ENCODE measurements at places on chromosomes 11 and 22. TPM values are rescaled to one million over a fixed set of nuclear protein-coding genes. Genes with fewer than 3 reads are reported as not detected.

SSTR3 gene
- polyA plus RNA-seq = 1.2 TPM

OR2AT4 gene
- 0.05 TPM for polyA plus RNA-seq

MS4A15 gene
- not detected for polyA plus RNA-seq

ANKK1 gene
- 0.33 TPM for polyA plus RNA-seq

HPX gene
- polyA plus RNA-seq = 6.4 TPM

TRIM51 gene
- polyA plus RNA-seq = not detected

FUT4 gene
- polyA plus RNA-seq = 5.4 TPM

HBB gene
- polyA plus RNA-seq = 107 TPM

C11orf16 gene
- polyA plus RNA-seq = 1.1 TPM

GTF2H1 gene
- polyA plus RNA-seq = 58.7 TPM

TXN2 gene
- 142 TPM for polyA plus RNA-seq

BCO2 gene
- polyA plus RNA-seq = 7.0 TPM

MS4A3 gene
- polyA plus RNA-seq = 0.77 TPM

SLC25A18 gene
- 0.89 TPM for polyA plus RNA-seq

NXPE4 gene
- not detected for polyA plus RNA-seq

LRP4 gene
- polyA plus RNA-seq = 34.6 TPM

KRTAP5-2 gene
- polyA plus RNA-seq = not detected

CEND1 gene
- polyA plus RNA-seq = 0.64 TPM

DNA sequence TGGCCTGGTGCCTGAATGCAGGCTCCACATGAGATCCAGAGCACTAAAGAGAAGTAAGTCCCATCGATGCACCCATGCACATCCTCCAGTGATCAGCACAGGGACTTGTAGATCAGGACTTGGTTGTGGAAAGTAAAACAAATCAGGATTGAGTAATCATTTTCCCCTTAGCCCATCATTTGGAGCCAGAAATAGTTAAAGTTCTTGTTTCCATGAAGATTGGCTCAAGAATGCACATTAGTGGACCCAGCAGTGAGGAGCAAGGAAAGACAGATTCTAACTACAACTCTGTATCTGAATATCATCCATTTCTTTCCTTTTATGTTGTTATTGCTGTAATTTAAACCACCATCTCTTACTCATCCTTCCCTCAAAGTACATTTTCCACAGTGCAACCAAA lies 19.1 kb downstream of the CCDC83 start:
- DNase-seq = no peak

- DNase-seq = peak; percentile 81
Observed at GRCh38 chr11:130383344-130384211, 44.8 kb downstream of the ADAMTS8 start.

GRCh38 chr11:66068923-66069714 lies 953 bp upstream of the PACS1 start:
- DNase-seq = no peak

GRCh38 chr11:124762105-124762623 lies at the start of gene ESAM:
Gene ESAM (minus strand): TSS chr11:124762290. CDS start chr11:124762154, 136 bp downstream.
- no peak for DNase-seq

DNA sequence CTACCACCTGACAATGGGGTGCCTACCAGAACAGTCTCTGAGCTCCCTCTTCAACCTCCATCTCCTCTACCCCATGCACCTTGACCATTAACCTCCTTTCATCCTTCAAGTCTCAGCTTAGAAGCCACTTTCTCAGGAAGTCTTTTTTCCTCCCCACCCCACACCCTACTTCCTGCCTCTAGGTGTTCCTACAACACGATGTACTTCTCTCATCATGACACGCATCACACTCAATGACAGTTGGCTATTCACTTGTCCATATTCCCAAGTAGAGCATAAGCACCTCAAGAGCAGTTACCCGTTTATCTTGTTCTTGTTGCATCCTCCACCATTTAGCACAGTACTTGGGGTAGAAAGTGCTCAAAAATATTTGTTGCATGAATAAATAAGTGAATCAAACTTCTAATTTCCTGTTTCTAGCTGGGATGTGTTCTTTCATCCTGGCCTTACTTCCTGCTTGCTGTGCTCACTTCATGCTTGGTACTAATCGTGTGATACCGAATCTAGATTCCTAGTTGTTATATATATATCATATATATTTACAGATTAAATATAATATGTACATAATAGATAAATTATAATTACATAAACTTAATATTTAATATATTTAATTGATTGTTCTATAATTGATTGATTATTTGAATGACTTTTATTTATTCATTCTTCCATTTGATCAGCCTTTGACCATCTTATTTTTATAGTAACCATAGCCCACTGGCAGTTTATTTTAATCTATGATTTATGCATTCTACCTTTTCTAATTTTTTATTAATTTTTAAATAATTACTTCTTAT lies 177.5 kb upstream of the TMEM45B start:
- DNase-seq = no peak

DNA sequence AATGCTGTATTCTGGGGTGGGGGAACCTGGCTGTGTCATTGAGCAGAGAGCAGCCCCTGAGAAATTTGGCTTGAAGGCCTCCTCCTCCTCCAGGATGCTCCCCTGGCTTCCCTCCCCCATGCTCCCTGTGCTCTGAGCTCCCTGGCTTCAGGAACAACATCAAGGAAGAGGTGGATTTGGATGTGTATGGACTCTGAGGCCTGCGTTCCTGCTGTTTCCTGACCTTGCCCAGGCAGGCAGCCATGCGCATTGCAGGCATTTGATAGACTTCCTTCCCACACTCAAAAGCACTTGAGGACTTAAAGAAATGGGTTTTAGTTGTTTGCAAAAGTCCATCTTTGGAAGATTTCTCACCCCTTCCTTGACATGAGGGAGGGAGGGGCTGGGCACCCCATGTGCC lies 1317.1 kb downstream of the BRD1 start:
- DNase-seq = no peak

DNA sequence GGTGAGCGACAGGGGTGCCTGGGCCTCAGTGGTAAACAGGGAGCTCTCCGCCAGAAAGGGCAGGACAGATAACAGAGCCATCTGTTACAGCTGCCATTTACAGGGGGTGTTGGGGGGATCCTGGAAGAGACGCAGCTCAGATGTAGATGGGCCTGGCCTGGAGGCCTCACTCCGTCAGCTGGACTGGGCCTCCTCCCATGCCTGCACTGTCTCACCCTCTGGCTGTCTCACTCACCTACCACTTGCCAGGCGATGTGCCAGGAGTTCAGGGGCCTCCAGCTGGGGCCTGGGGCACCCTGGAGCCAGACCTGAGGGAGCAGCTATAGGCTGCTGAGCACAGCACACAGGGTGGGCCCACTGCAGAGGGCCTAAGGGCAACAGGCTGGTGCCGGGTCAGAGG lies 16.3 kb upstream of the SUSD2 start:
- DNase-seq = no peak

DNA sequence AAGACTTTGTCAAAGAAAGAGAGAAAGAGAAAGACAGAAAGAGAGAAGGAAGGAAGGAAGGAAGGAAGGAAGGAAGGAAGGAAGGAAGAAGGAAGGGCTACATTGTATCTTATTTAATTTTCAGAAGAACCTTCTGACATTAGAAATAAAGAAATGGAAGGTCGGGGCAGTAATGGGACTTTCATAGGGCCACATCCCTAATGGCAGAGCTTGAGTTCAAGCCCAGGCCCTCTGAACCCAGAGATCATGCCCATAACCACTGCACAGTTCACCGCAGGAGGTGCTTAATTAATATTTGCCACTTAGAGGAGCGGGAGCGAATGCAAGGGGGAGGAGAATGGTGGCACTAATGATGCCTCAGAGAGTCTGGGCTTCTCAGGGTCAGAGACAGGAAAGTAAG lies 233.3 kb downstream of the MN1 start:
- DNase-seq = no peak

DNA sequence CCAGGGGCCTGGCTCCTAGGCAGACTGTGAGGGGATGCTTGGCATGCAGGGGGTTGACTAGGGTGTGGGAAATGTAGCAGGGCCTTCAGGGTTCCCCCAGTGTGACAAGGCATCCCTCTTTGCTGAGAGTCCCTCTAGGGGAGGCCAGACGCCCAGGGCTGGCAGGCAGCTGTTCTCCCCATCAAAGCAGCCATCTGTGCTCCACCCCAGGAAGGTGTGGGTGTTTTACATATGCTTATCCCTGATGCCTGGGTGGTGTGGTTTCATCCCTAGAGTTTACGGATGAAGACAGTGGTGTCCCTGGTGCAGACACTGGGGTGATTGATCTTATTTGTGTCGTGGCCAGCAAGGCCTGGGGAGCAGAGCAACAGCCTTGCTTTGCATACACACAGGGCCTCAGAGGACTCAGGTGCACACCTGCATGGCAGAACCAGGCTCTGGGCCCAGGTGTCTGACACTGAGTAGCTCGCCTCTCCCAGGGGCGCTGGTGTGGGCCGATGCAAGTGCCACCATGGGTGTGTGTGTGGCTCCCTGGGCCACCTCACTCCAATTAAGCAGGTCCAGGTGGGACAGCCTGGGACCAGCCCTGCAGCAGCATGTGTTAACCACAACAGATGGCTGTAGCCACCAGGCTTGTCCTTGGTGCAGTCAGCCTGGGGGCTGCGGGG lies 74.2 kb downstream of the MED15 start:
- DNase-seq = no peak

GRCh38 chr22:45376009-45376408 lies 37.4 kb downstream of the SMC1B start:
- DNase-seq = no peak

GRCh38 chr22:31734512-31734911 lies 15.4 kb downstream of the PRR14L start:
- DNase-seq = no peak

DNA sequence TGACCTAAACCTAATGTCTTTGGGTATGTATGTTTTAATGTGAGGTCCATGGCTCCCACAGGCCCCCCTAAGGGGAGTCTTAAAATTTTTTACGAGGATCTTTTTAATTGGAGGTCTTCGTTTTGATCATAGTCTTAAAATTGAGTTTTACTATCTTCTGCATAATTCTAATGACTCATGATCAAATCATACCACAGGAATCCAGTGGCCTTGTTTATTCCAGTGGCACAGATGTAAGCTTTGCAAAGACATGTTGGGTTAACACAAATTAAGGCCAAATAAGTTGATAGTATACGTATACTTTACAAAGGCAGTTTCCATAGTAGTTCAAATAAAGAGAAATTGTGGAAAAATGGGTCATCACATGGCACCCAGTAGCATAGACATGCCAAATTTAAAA lies 33.9 kb upstream of the FJX1 start:
- no peak for DNase-seq

DNA sequence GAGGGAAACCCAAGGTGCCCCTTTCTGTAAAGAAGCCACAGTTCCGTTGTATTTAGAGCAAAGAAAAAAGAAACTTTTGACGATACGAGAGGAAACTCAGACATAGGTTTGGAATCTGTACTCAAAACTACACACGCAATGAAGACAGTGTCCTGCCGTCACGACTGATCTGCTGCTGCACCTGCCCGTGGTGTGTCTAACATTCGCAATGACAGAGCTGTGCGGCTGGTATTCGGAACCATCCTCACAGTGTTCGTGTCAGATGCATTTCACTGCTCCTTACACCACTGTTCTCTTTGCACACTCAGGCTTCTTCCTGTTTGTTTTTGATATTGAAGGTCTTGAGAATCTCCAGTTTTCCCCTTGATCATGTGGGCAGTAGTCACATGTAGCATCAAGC lies 84.8 kb downstream of the RTL6 start:
- no peak for DNase-seq

DNA sequence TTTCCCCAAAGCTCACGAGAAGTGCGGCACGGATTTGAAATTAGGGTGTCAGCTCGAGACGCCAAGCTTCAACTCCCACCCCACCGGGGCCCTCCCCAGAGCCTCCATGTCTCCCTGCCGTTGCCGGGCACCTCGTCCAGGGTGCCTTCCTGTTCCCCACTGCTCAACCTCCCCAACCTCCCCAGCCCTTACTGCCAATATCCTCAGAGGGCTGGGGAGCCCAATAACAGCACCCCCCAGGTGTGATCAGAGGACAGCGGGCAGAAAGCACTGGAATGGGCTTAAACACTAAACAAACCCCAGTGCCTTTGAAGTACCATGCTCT lies 1336.4 kb downstream of the TBC1D22A start:
- no peak for DNase-seq

DNA sequence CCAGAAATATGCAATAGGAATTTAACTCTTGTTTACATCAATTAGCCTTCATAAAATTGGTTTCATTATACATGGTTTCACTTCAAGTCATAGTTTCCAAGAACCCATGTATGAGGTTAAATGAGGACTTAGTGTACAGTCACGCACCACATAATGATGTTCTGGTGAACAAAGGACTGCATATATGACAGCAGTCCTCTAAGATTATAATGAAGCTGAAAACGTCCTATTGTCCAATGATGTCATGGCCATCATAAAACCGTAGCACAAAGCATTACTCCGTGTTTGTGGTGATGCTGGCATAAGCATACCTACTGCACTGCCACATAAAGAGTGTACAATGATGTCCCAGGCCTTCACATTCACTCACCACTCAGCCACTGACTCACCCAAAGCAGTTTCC lies 31.1 kb downstream of the SMCO4 start:
- DNase-seq = no peak

- DNase-seq = no peak
Observed at GRCh38 chr11:123407996-123408597, 22.0 kb upstream of the GRAMD1B start.

DNA sequence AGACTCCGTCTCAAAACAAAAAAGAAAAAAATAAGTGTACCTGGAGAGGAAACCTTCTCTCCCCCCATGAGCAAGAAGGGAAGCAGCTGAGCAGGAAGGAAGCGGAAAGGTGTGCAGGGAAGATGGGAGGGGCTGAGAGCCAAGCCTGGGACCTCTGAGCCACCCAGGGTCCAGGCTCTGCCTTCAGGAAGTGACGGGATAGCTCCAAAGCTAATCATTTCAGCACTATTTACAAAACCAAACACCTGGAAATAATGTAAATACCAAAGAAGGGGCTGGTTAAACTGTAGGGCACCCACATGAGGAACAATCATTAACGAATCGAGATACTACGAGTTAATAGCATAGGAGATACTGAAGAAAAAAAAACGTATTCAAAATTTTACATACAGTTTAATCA lies 27.9 kb downstream of the ARRB1 start:
- no peak for DNase-seq

- no peak for DNase-seq
Observed at GRCh38 chr11:23317816-23318215, 457.5 kb upstream of the CCDC179 start.

DNA sequence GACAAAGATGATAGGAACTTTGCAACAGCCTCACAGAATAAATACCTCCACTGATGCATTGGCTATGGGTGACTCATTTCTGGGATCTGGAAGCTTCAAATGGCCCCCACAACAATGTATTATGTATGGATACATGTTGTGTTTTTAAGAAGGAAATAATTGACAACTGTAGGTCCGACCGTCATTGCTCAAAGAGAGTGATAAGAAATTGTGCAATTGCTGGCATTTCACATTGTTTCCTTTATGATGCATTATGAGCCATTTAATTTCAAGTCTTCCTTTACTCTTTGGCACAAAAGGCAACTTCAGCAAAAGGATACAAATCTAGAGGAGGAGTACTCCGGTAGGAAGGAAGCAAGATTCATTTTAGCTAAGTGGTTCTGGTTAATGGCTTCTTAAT lies 2.0 kb downstream of the ANO3 start:
- no peak for DNase-seq

GRCh38 chr11:73226297-73227006 lies 8.4 kb downstream of the P2RY2 start:
- DNase-seq = no peak
